ENCODE measurements at places on chromosomes 1 and 21.

DNA sequence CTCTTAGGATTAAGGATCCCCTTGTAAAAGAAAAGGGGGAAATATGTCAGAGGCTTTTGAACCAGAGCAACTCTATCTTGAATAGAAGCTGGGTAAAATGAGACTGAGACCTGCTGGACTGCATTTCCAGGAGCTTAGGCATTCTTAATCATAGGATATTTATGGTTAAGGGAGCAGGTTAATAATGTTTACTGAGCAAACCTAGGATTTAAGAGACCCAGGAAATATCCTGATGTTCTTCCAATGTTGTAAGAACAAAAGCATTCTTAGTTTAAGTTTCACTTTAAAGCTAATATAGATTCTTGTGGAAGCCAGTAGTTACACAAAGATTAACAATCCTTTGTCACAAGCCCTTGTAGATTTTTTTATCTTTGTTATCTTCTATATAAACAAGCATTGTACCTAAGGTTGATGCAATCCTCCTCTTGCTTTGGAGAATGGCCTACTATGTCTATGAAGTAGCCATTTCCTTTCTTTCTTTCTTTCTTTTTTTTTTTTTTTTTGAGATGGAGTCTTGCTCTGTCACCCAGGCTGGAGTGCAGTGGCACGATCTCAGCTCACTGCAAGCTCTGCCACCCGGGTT, 570.2 kb upstream of the BEND5 start:
- DNase-seq = no peak

DNA sequence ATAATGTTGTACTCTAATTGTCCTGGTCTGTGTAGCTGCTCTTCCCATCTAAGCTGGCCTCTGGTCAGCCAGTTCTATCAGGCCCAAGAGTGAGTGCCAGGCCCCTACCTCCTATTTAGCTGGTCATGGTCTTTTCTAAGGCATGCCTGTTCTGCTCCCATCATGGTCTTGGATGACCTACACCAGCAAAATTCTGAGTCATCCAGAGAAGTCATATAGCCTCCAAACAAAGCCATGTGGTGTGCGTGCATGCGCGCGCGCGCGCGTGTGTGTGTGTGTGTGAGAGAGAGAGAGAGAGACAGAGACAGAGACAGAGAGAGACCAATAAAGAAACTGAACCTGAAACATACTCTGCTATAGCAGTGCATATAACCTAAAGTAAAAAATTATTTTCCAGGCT, 254.4 kb downstream of the BRINP2 start:
- DNase-seq = no peak

GRCh38 chr1:211371406-211372105, 44.9 kb downstream of the TRAF5 start:
- DNase-seq = no peak

- no peak for DNase-seq
Measured at GRCh38 chr1:230169454-230170152, 102.6 kb downstream of the GALNT2 start.

GRCh38 chr1:57307392-57308170, 116.3 kb downstream of the DAB1 start:
- DNase-seq = peak; percentile 70

DNA sequence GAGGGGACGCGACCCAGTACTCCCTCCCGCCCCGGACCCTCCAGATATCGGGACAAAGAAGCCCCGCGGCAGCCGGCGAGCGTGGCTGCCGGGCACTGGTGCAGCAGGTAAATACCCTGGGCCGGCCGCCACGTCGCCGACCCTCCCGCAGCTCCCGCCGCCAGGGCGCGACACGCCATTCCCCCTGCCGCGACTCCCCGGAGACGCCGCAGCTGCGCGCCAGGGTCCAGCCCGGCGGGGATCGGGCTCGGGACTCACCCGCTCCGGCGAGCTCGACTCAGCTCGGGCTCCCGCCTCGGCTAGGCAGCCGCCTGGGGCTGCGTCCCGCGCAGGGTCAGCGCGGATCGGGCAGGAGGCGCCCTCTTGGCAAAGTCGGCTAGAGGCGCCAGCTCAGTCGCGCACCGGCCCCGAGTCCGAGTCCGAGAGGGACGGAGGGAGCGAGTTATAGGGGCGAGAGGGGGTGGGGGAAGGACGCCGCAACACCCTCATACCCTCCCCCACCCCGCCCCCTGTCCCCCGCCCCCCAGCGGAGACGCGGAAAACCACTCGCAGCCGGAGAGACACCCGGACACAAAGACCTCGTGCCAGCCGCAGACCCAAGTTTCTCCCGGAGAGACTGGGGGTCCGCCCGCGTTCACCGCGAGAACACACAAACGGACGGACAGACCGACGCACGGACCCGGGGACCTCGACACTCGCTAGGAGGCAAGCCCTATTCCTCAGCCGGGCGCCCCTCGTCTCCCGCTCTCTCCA, 985 bp downstream of the SYT6 start:
- DNase-seq = no peak

- no peak for DNase-seq
Measured at GRCh38 chr1:4212796-4213195, 312.7 kb upstream of the C1orf174 start.

DNA sequence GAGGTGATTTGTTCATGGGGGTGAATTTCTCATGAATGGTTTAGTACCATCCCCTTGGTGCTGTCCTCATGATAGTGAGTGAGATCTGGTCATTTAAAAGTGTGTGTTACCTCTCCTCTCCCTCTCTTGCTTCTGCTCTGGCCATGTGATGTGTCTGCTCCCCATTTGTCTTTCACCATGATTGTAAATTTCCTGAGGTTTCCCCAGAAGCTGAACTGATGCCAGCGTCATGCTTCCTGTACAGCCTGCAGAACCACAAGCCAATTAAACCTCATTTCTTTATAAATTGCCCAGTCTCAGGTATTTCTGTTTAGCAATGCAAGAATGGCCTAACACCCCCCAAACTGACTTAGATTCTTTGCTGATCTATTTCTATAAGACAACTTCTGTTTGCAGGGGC, 249.4 kb upstream of the B3GALT2 start:
- no peak for DNase-seq

DNA sequence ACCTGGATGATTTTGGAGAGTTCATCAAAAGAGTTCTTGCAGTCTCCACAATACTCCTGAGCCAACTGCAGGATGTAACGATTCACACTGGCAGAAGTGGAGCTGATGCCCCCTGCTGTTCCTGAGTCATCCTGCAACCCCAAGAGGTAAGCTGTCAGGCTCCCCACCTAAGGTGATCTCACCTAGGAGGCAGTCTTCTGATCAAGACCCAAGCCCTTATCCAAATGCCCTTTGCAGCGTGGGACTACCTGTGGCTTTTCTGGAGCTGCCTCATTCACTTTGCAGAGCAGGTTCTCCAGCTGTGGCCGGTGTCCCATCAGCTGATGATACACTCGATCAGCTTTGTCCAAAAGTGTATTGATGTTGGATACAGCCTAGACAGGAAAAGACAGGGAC, 96.4 kb downstream of the UBR4 start:
- peak; percentile 76 for DNase-seq

GRCh38 chr1:112722601-112723510, 7.7 kb upstream of the PPM1J start:
- no peak for DNase-seq

GRCh38 chr1:116460261-116460660, 87.2 kb downstream of the ATP1A1 start:
- DNase-seq = no peak
